ENCODE measurements at places on chromosomes 12 and 14.

- DNase-seq = no peak
Observed at GRCh38 chr12:15693228-15693911, 95.8 kb downstream of the EPS8 start.

- DNase-seq = no peak
Observed at GRCh38 chr14:51652168-51653078, 713 bp downstream of the FRMD6 start.

DNA sequence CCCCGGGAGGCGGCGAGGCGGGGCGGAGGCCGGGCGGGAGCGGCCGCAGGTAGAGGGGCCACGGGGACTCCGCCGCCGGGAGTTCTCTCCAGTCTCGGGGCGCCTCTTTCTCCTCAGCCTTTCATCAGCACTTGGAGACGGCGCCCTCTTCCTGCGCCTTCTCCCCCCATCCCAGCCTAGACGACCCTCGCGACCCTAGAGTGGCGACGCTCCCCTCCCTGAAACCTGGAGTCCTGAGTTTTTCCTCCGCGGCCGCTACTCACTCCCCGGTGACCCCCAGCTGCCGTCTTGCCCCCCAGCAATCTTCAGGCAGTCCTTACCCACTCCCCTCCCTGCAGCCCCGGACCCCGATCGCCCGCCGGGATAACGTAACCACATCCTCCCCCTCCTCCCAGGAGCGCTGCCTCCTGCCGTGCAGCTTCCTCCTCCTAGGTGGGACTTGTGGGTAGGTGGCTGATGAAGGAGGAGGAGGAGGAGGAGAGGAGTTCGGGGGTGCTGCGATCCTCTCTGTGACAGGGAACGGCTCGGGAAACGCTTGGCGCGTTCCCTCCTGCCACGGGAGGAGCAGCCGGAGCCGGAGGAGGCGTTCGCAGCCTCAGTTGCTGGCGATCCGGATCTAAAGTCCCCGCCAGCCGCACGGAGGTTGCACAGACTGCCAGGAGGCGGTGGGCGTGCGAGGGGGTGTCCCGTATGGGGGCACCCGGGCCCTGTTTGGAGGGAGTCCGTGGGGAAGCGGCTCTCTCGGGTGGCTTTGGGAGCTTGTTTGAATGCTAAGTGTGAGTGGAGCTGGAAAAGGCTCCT, 891 bp downstream of the PLEKHA5 start:
- no peak for DNase-seq

DNA sequence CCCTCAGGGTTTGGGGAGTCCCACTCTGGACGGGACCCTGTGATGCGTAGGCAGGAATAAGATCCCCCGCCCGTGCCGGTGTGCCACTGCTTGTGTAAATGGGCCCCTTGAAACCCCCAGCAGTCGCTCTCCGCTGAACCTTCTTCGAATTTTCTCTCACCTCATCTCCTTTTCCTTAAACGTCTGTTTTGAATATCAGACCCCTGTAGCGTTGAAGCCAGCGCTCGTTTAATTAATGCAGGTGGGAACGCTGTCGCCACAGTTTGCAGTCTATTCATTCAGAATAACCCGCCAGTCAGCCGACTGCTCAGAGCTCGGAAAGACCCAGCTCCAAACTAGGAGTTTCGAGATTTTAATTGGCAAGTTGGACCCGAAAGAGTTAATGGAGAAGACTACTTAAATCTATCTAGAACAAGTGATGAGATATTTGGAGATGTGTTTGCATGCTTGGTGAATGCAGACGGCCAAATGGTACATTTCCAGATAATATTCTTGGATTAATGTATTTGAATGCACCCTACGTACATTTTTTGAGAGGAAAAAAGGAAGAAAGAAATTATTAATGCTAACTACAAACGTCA, 739 bp upstream of the PPP2R5E start:
- no peak for DNase-seq

GRCh38 chr14:50649691-50650090, 18.4 kb downstream of the SAV1 start:
- DNase-seq = no peak

DNA sequence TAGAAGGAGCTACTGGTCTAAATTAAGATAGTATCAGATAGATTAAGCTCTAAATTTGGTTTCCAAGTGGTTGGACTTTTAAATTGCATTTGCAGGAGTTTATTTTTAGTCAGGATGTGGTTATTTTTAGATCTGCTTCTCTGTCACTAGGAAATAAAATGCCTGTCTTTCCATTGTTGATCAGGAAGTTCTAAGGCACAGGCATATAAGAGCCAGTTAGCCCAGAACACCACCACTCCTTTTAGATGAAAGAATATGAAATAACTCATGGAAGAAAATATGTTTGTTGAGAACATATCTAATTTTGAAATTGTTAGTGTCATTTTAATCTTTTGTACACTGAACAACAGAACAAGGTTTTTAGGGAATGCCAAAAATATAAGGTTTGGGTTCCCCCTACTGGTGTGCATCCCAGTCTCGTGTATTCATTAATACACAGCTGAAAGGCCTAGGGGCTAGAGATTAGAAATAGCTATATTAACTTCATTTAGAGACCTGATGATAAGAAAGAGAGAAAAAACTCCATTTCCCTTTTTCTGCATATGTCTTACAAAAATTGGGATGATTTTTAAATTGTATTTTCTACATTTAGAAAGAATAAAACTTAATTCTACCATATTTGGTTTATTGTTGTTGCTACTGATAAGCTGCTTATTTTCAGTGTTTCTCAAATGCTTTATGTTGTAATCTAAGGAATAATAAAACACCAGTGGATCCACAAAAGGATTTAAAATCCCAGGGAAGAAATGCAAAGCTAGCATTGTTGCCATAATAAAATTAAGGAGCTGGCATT, 67.2 kb downstream of the RIC8B start:
- no peak for DNase-seq

- DNase-seq = no peak
Observed at GRCh38 chr12:20319366-20319765, 49.0 kb upstream of the PDE3A start.

GRCh38 chr12:38465020-38465419, 148.4 kb downstream of the ALG10B start:
- DNase-seq = no peak

DNA sequence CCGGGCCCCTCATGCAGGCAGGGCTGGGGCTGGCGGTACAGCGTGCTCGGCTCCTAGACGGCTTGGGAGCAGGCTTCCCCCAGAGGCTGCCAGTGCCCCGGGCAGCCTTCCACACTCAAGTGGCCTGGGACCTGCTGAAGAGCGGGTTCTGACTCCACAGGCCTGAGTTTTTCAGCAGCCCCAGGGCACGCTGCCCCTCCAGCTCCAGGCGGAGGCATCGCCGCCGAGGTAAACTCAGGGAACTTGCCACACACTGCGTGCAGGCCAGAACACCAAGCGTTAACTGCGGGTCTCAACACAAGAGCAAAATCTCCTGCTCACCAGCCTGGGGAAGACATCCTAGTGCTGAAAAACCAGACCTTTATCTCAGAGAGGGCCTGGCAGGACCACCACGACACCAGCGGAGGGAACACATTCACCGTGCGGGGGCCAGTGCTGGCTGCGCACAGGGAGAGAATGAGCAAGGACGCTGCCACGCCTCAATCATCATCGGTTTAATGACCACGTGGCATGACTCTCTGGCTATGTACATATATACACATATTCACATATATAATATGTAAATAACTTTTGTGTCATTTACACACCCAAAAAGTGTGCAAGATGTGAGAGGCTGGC, 21.3 kb downstream of the PSMC1 start:
- no peak for DNase-seq

- DNase-seq = no peak
Observed at GRCh38 chr14:85250414-85251189, 279.3 kb upstream of the FLRT2 start.

- DNase-seq = no peak
Observed at GRCh38 chr14:25252793-25253192, 202.8 kb upstream of the STXBP6 start.

Data from Panc1 (cell line).